ENCODE measurements at places on chromosomes 3 and 15.
A peak's percentile ranks its signal among the peaks of the same experiment; 100 is the strongest.

DNA sequence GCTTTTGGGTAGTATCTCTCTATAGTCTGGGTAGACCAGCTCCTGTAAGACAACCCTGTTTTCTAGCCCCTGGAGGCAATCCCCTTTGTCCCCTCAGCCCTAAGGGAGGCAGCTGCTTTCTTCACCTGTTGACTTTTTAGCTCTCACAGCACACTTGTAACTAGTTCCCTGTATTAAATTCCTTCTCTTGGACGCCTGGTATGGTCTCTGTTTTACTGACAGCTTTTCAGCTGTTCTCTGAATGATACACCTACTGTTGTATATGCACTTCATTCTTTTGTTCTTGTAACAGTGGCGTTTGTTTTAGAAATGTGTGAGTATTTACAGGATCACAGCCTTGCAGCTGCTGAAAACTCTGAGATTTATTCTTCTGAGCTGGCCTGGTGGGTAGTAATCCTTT, 413.0 kb upstream of the RBMS3 start:
- DNase-seq: no peak

DNA sequence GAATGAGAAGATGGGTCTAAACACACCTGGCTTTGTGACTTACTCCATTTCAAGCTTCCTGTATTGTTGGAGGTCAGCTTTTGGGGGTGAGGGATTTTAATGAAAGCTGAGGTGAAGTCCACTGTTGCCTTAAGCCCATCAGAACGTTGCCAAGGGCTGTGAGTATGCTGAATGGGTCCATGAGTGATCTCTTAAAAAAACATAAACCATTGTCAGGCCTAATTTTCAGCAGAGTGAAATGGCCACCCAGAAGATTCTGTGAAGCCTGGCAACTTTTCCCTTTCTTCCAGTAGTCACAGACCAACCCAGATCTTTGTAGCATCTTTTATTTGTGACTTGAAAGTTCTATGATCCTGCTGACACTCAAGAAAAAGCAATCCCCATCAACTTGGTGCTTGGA, 87.0 kb downstream of the SMAD3 start:
- no peak for DNase-seq

DNA sequence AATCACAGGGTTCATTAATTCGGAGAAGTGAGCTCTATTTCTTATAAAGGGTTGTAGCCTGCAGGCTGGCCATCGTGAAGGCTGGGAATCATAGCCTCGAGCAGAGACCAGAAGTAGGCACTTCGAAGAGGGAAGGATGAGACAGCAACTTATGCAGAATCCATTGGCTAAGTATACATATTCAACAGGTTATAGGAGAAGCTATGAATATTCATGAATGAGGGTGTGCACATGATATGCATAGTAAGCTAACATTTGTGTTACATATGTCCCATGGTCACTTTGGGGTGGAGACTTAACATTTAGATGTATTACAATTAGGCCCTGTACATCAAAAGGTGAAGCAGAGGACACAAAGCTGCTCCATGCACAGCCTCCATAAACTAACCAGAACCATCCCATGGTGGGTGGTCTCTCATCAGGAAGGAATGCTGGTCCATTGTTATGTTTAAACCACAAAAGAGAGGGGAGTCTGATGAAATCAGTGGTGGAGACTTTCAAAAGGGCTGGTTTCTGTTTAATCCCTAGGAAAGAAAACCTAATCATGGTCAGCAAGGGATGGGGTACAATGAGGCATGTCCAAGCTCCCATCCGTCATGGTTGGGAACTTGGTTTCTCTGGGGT, 80.8 kb upstream of the FHIT start:
- DNase-seq: no peak

DNA sequence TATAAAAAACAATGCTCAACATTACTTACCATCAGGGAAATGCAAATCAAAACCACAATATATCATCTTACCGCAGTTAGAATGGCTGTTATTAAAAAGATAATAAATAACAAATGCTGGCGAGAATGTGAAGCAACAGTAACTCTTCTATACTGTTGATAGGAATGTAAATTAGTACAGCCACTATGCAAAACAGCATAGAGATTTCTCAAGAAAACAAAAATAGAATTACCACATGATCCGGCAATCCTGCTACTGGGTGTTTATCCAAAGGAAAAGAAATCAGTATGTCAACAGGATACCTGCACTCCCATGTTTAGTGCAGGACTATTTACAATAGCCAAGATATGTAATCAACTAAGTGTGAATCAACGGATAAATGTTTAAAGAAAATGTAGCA, 48.1 kb downstream of the ADAM10 start:
- no peak for DNase-seq

DNA sequence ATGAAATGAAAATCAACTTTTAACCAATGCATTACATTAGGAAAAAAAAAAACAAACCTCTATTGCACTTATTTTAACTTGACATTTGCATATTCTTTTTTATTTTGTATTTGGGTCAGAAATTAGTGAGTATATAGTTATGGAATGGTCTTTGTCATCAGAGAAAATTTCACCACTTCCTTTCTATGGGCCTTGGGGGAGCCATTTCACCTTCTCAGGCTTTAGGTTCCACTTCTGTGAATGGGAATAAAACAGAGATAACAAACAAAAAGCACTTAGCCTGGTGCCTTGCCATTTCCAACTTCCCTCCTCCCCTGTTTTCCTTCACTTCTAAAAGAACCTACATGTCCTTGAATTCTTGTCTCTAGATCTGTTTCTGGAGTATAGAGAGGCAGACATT, 168.0 kb upstream of the STT3B start:
- DNase-seq: no peak

DNA sequence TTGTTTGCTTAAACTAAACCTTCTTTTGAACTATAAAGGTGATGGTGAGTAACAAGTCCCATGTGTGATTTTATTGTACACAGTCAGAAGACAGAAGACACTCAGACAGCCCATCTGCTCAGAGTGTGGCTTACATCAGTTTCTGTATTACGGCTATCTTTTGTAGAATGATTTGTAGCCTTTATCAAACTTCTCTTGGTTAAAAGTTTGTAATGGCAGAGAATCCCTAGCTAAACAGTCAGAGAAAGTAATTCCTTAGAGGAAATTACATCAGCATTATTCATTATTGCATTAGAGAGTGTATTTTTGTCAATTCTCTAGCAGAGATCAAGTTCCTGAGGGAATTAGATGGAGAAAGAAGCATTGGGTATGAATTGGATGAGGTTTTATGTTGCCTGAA, 500.8 kb downstream of the CNTN4 start:
- DNase-seq: no peak

DNA sequence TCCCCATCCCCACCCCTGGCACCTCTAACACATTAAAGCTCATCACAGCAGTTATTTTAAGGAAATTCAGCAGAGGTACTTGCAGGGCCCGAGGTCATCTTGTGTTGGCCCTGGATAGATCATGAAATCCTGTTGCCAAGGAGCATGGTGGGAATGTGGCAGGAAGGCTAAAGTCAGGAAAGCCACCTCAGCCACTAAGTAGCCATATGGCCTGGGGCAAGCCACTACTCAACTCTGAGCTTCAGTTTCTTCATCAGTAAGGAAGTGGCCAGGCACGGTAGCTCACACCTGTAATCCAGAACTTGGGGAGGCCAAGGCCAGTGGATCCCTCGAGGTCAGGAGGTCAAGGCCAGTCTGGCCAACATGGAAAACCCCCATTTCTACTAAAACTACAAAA, 55.9 kb downstream of the LIPC start:
- DNase-seq: no peak

DNA sequence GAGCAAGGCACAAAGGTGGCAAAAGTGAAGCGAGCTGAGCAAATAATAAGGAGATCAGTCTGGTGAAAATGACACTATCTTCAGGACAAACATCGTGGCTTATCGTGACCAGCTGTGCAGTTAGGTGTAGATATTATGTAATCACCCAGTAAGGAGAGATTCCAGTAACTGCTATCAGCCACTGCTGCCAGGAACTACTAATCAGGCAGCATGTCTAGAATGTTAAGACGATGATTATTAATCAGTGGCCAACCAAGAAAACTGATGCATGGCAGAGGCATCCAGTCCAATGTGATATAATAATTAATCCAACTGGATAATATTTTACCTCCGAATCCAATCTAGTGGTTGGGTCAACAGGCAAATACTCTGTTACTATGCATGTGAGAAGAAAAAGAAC, 252.7 kb upstream of the ZPLD1 start:
- DNase-seq: no peak

DNA sequence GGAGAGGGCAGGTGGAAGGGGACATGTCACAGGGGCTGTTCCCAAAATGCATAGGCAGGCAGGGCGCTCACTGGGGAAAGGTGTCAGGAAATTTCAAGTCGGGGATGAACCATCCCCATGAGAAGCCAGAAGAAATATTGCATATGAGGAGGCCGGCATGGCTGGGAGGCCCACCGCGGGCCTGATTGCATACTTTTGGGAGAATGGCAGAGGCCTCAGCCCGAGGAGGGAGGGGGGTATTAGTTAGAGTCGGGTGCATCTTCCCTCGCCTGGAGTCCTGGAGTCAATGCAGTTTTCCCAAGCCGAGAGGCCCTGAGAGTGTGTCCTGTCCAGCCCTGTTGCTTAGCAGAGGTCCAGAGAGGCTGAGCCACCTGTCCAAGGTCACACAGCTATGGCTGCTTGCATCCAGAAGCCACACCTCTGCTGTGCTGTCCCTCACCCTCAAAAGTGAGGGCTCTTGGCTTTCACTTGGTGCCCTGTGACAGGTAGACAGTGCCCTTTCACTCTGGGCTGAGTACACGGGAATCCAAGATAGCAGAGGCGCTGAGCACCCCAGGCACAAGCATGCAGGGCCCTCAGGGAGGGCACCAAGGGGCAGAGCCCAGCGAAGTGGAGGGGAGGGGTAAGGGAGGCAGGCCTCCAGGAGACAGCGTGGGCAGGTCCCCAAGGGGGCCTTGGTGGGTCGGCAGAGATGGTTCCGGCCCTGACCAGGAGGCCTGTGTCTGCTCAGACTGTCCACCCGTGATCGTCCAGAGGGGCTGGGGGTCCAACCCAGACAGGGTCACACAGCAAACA, 48.5 kb downstream of the GRIP2 start:
- DNase-seq: no peak

DNA sequence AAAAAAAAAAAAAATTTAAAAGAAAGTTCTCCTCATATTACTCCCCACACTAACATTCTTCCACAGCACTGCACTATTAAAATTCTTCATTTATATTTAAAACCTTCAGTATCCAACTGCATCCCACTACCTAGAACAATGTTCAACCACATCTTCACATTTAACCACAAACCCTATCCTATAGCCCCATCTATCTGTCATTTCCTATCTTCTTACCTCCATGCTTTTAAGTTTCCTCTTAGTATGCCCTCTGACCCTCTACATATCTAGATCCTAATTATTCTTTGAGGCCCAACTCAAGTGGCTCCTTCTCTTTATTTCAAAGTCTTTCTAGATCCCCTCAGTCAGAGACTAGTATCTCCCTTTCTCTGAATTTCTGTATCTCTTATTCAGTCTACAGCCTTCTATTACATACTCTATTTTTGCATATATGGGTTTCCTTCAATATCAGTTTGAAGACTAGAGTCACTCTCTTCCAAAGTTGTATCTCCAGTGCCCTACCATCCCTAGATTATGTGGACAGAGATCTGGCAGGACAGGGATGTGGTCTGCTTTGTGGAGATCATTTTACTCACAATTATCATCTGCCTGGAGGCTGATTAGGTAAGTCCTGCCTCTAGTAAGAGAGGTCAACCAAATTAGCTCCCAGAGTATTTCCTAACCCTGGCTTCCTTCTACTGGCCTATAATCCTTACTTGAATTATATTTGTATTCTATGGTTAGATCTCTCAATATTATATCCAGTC, 1.4 kb downstream of the CIAO2A start:
- DNase-seq: no peak

GRCh38 chr3:59212128-59212779, 162.4 kb upstream of the CFAP20DC start:
- DNase-seq: peak; percentile 15

DNA sequence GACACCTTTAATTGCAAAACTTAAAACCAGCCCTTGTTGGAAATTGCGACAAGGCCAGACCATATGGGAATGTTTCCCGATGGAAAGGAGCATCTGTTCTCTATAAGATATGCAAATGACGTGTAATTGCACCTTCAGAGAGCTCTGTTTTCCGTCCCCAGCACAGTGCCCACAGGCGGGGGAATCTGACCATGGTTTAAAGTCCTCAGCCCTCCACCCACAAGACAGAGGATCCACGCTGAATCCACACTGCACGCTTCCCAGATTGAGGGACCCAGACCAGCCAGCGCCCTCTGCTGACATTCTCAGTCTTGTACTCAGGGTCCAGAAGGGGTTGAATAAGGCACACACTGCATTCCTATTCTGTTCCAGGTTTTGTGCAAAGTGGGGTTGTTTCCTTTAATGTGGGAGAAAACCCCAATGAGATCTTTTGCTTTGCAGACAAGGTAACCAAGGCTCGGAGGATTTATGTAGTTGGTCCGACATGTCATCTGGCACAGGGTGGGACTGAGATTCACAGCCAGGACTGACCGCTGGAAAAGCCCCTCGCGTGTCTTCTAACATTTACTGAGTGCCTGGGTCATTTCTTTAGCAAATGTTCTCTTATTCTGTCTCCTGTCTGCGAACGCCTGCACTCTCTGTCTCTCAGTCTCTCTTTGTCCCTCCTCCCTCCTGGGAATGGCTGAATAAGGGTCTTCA, 36.8 kb upstream of the KLHL25 start:
- DNase-seq: peak; percentile 39

GRCh38 chr15:99956820-99957641, 223.8 kb upstream of the LYSMD4 start:
- peak; percentile 3 for DNase-seq

DNA sequence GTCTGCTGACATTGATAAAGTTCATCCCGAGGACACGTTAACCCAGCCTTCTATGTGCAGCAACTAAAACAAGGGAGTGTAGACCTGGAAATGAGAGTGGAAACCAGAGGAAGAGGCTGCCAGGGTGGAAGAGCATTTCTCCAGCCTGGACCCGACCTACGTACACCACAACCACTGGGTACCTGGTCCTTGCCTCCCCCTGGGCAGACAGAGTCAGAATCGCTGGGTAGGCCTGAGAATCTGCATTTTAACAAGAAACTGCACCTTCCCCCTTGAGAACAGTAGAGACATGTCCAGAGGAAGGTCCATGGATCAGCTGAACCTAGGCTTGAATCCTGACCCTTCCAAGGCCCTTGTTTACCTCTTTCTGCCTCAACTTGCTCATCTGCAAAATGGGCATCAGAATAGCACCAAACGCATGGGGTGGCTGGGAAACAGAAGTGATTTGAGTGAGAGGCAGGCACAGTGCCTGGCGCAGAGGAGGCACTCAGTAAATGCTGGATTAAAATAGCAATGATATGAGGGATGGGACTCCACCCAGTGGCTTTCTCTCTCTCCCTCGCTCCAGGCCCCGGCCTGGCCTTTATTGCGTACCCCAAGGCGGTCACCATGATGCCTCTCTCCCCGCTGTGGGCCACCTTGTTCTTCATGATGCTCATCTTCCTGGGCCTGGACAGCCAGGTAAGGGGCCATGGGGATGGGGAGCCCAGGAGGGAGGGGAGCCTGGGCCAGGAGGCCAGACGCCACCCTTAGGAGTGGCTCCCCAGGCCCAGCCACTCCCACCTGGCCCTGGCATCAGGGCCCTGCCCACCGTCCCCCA, 66.9 kb upstream of the SLC6A1 start:
- no peak for DNase-seq
